MG63 (cell line): ENCODE measurements at places on chromosomes 11 and 22. TPM values are rescaled to one million over a fixed set of nuclear protein-coding genes. Genes with fewer than 3 reads are reported as not detected.

GRCh38 chr22:37983860-37984791 lies at the start of gene SOX10:
Gene SOX10 (minus strand): TSS chr22:37984555. CDS start chr22:37983784, 771 bp downstream.
- DNase-seq, result no peak

PATZ1 gene
- total RNA-seq, result 9.0 and 14.6 TPM in 2 replicates

DEUP1 gene
- total RNA-seq, result not detected in 2 replicates

DNA sequence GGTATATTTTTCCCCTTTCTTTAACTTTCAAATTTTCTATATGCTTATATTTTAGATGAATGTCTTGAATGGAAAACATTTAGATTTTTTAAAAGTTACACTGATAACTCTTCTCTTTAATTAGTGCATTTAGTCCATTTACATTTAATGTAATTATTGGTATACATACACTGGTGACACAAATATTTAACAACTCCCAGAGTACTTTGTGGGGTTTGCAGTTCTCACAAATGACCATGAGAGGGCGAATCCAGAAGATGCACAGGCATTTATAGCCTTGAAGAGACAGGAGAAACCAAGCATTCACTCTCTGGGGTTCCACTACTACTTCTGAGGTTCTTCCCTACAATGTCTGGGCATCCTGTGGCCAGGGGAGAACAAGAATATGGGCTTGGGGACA lies 125.1 kb downstream of the TIMP3 start:
- no peak for DNase-seq

- no peak for DNase-seq
Observed at GRCh38 chr11:15222777-15223176, 108.1 kb downstream of the INSC start.

IL17REL gene
- total RNA-seq, result not detected in 2 replicates

- no peak for DNase-seq
Observed at GRCh38 chr11:33040033-33040861, 875 bp downstream of the TCP11L1 start.

- DNase-seq, result no peak
Observed at GRCh38 chr11:129376658-129377341, 1.2 kb downstream of the BARX2 start.

CHRM1 gene
- 0.22 and 1.3 TPM in 2 replicates for total RNA-seq

ACAT1 gene
- 201 and 249 TPM in 2 replicates for total RNA-seq

RIBC2 gene
- total RNA-seq, result 0.56 TPM in 1 of 2 replicates, not detected in the other

GRCh38 chr11:68763181-68763721 lies 11.9 kb upstream of the TESMIN start:
- DNase-seq, result no peak

DNA sequence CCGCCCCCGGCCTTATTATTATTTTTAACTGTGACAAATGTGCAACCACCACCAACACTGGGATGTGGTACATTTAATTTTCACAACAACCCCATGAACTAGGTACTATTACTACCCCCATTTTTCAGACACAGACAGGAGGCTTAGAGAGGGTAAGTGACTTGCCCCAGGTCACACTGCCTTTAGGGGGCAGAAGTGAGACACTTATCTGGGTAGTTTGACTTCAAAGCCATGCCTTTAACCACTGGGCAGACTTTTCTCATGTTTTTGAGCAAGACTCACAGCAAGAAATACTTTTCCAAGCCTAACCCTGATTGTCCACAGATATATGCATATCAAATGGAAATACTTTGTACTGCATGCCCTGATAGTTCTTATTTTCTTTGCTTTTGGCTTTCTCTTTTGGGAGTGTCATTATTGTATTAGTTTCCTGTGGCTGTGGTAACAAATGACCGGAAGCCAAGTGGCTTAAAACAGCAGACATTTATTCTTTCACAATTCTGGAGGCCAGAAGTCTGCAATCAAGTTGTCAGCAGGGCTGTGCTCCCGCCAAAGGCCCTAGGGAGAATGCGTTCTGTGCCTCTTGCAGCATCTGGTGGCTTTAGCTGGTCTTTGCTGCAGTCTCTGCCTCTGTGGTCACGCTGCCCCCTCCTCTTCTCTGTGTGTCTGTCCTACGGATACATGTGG lies 110.8 kb downstream of the GRIK4 start:
- no peak for DNase-seq

- DNase-seq, result no peak
Observed at GRCh38 chr11:66970371-66970806, 4.7 kb upstream of the C11orf86 start.

SYT8 gene
- total RNA-seq, result not detected in 2 replicates

DNA sequence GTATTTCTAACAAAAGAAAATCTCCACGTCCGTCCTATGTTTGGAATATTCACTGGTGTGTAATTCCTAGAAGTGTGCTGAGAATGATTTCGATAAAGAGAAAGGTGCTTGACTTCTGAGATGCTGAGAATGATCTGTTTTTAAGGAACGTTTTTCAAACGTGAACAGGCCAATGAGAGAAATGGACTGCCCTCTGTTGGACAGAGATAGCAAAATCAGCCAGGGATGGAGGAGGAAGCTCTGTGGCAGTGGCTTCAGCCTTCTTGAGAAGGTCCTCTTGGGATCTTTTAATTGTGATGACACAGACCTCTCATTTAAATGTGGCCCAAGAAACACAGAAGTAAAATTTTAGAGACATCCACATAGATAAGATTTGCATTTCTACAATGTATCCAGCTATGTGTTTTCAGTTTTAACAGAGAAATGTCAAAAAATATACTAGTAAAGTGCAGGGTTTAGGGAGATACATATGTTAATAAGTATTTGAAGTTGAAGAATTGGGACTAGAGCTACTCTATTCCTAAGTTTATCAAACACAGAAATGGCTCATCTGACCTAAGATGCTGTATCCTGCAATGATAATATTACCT lies 84.0 kb upstream of the RCN1 start:
- peak; percentile 10 for DNase-seq

MYO18B gene
- total RNA-seq, result not detected in 2 replicates

DNA sequence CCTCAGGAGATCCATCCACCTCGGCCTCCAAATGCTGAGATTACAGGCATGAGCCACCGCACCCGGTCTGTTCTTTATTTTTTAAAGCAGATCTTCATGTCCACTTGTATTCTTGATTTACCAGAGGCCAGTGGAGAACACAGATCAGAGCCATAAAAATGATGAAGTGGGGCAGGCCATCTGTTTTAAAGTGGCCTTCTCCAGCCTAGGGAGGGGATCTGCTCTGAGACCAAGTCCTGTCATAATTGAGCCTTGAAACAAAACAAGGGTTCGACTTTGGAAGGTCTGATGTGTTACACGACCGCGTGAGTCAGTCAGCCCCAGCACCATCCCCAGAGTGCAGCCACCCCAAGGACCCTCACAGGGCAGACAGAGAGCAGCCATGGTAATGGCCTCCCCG lies 27.5 kb downstream of the ABCC8 start:
- DNase-seq, result no peak

GRCh38 chr22:22023581-22024137 lies 41.1 kb upstream of the TOP3B start:
- no peak for DNase-seq

GRCh38 chr11:72553706-72554105 lies 119.4 kb upstream of the CLPB start:
- DNase-seq, result no peak

GRCh38 chr11:71204294-71204693 lies 48.1 kb downstream of the SHANK2 start:
- DNase-seq, result no peak

DNA sequence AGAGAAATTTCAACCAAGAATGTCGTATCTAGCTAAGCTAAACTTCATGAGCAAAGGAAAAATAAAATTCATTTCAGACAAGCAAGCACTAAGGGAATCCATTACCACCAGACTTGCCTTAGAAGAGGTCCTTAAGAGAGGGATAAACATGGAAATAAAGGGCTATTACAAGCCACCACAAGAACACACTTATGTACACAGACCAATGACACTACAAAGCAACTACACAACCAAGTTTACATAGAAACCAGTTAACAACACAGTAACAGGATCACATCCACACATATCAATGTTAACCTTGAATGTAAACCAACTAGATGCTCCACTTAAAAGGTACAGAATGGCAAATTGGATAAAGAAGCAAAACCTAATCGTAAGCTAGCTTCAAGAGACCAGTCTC lies 38.0 kb downstream of the TMEM123 start:
- no peak for DNase-seq

GRCh38 chr11:119721129-119722120 lies 7.6 kb downstream of the NECTIN1 start:
- DNase-seq, result peak; percentile 69

C11orf91 gene
- not detected in 2 replicates for total RNA-seq

DNA sequence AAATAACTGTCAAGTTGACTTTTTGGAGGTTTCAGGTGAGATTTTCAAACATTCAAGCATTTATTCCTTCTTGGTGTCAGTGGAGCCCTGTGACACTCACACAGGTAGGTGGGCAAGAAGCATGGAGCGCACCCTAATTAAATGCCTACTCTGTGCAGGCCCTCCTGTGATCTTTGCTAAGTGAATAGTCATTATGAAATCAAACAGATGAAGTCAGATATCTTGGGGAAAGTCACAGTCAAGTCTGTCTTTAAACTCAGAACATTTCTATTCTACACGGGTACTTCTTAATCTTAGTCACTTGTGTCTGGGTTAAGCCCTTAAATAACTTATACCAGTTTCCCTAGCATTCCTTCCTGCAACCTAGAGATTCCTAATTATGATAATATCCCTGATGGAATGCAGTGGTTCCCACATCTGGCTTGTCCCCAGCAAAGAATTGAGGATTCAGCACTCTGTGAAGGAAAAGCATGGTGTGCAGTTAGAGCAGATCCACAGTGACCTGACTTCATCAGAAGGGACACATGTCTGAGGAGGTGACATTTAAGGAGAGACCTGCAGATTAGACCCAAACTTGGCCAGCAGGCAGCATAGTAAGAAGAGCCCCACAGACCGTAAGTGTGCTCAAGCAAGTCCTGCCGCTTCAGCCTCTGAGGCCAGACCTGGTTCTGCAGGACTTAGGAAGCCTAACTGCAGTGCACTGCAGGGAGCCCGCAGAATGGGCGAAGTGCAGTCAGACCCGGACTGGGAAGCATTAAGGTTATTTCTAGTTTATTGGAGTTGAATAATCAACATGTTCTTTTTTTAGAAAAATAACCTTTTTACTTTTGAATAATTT lies 85.3 kb upstream of the GAL start:
- DNase-seq, result no peak

GRCh38 chr22:43482318-43482625 lies 70.5 kb downstream of the MPPED1 start:
- DNase-seq, result no peak

DNA sequence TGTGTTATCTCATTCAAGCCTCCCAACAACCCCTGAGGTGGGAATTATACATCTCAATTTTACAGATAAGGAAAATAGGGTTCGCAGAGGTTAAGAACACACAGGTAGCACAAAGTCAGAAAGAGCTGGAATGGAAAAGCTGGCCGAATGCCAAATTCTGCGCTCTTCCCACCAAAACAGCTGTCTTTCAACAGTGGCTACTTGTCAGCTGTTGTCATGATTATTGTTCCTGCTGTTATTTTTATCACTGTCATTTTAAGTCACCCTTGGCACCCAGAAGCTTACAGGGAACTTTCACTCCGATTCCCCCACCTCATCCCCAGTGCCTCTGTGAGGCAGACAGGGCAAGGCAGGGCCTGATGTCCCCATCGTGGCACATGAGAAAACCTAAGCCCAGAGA lies 74.5 kb upstream of the CSNK2A3 start:
- no peak for DNase-seq

MS4A4A gene
- not detected in 2 replicates for total RNA-seq

MMP10 gene
- 0.10 and 3.0 TPM in 2 replicates for total RNA-seq

GRCh38 chr11:15913261-15913660 lies 443.1 kb downstream of the SOX6 start:
- no peak for DNase-seq

DNA sequence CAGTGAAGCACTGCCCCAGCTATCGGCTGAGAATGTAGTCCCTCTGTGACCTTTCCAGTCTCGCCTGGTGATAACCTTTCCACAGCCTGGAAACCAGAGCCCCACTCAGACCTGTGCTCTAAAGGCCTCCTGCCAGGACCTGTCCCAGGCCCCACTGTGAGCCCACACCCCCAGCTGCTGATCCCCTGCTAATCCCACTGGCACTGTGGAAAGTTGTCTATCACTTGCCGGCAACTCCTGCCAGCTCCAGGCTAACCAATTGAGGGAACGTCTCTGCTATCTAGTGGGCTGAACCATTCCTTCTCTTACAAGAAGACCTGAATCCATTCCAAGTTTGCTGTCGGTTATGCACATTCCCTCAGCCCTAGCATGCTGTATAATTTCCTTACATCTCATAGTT lies 328.2 kb downstream of the FAM181B start:
- DNase-seq, result no peak

VWCE gene
- not detected in 2 replicates for total RNA-seq

- DNase-seq, result no peak
Observed at GRCh38 chr11:65266210-65266609, 4.4 kb downstream of the POLA2 start.

HIC2 gene
- total RNA-seq, result 0.99 and 1.2 TPM in 2 replicates

- no peak for DNase-seq
Observed at GRCh38 chr11:36945384-36945783, 347.3 kb upstream of the RAG2 start.

DNA sequence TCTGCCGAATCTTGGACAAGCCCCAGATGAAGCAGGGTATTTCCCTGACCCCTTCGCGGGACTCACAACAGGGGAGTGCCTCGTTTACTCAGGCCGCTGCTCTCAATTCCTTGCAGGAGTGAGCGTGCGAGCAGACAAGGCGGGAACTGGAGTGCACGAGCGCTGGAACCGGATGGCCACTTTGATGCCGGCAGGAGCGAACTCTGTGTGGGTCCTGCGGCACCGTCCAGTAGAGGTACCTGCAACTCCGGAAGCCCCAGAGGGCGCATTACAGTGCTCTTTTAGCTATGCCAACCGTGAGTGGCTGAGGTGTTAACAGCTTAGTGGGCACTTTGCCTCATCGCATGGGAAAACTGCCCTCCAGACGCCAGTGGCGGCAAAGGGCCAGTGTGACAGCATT lies 182.3 kb upstream of the ANO3 start:
- no peak for DNase-seq

GRCh38 chr11:28899706-28900105 lies 791.5 kb downstream of the METTL15 start:
- no peak for DNase-seq

- DNase-seq, result no peak
Observed at GRCh38 chr22:45696227-45696626, 24.6 kb downstream of the ATXN10 start.

DNA sequence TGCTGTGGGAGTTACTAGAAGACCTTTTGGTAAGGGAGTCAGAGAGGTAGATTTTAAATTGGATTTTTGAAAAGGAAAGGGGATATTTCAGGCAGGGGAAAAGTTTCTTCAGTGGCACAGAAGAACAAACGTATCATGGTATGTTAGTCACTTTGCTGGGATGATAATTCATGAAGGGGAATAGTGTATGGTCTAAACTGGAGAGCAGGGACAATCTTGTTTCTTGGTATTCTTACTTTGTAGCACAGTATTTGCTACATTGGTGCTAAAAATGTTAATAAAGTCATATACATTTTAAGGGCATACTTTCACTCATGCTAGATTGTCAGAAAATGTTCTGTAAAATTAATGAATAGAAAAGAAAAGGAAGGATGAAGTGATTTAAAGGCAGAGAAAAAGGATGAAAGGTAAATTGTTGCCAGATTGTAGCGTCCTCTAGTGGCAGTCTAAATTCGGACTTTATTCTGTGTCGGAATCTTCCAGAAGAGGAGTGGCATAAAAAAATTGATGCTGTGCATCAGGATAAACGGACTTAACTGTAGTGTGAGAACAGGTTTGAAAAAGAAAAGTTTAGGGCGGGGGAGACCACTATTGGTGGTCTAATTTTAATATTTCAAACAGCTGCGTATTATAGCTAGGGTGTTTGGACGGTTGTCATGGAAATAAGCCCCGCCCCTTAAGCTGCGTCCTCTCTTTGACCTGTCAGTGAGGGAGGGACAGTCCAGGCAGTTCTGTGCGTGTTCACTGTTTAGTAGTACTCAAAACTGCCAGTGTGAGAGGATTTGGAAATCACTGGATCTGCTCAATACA lies at the start of gene BCO2:
BCO2 (plus strand) TSS at position 724 of the 810 bp plus-strand sequence. CDS start 90 bp downstream, outside the sequence.
- peak; percentile 55 for DNase-seq
